ENCODE measurements at places on chromosomes 13 and 19.
A peak's percentile ranks its signal among the peaks of the same experiment; 100 is the strongest.

DNA sequence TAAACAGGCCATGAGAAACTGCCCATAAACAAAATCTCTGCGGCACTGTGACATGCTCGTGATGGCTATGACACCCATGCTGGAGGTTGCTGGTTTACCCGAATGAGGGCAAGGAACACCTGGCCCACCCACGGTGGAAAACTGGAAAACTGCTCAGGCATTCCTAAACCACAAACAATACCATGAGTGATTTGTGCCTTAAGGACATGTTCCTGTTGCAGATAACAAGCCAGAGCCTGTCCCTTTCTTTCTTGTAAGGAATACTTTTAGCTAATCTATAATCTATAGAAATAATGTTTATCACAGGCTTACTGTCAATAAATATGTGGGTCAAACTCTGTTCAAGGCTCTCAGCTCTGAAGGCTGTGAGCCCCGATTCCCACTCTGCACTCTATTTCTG lies 12.1 kb downstream of the ZNF561 start:
- no peak for DNase-seq

DNA sequence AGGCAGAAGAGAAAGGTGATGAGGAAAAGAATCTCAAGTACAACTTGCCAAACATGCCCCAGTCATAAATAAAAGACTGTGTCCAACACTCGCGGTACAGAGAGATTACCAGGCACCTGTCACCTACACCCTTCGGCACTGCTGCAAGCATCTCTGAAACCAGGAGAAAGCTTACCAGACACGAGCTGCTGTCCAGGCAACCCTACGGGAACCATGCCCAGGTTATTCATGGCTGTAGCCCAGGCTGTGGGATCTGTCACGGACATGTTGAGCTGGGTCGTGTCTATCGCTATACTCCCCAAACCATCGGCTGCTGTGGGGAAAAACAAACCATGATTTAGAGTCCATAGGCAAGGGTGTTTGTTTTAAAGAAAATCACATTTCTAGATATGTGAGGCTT lies 375.0 kb downstream of the ENOX1 start:
- DNase-seq, result no peak

GRCh38 chr13:28550721-28551497 lies 56.0 kb upstream of the FLT1 start:
- no peak for DNase-seq

GRCh38 chr19:44878120-44878865 lies 12.8 kb upstream of the TOMM40 start:
- no peak for DNase-seq

- DNase-seq, result peak; percentile 27
These were observed 269.1 kb downstream of the NDFIP2 start for GRCh38 chr13:79749984-79750551.

DNA sequence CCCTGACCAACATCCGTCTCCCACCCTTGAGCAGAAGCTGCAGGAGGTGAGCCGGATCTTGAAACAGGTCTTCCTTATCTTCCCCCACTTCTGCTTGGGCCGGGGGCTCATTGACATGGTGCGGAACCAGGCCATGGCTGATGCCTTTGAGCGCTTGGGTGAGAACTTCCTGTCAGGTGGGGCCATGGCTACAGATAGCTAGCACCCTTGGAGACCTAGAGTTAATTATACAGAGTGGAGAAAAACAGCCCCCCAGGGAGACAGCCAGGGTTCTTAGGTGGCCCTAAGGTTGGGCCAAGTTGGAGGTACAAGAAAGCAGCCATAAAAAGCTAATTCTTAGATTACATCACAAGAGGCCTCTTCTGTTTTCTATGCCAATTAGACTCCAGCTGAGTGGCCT lies 8.9 kb upstream of the ARHGAP45 start:
- no peak for DNase-seq

GRCh38 chr19:47241919-47242577 lies 11.0 kb upstream of the BBC3 start:
- DNase-seq, result no peak

DNA sequence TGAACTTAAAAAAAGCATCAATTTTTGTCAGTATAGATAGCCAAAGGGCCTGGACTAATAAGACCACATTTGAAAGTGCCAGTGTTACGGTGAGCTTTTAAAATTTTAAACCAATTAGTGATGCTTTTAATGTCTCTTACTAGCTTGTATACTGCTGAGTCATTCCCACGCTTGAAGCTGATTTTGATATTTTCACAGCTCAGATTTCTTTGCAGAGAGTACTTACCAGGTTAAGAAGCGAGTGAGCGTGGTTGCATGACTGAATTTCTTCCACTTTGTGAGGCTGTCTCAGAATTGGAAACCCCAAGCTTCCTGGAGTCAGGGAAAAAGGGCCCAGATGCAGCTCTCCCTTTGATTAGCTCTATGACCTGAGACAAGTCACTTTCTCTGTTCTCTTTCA lies 74.5 kb upstream of the NBEA start:
- DNase-seq, result no peak
